ENCODE measurements at places on chromosomes 12 and 14.
A peak's percentile ranks its signal among the peaks of the same experiment; 100 is the strongest.

GRCh38 chr12:4603421-4603820 lies 41.4 kb downstream of the DYRK4 start:
- DNase-seq: no peak

DNA sequence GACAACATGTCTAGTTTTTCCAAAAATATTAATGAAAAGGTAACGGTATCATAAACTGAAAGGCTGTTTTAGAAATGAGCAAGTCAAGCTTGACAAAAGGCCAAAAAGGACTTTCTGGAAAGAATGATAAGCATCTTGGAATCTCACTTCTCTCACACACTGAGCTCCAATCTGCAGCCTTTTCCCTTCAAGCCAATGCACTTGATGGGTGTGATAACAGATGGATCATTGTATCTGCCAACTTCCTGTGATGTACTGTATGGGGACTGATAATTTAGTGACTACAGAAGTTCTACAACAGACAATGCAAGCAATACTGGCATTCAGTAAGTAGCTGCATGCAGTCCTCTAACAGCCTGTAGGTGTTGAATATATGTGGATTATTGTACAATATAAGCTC lies 147.1 kb downstream of the MED13L start:
- no peak for DNase-seq

DNA sequence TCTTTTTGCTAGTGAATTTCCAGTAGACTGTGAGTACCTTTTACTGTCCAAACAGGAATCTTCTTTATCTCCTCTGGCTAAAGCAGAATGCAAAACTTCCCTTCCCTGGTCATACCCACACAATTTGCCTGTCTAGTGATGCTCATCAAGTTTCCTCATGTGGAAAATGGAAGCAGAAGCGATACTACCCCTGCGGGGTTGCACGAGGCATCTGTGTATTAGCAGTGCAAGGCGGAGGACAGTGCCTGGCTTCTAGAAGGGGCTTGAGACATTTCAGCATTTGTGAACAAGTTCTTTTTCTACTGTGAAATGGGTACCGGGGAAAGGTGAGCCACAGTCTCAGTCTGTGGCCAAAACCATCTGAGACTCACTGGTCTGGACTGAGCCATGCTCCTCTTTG lies 340.9 kb downstream of the AACS start:
- no peak for DNase-seq

- DNase-seq: no peak
Observed at GRCh38 chr14:39232554-39233415, 930 bp upstream of the MIA2 start.

DNA sequence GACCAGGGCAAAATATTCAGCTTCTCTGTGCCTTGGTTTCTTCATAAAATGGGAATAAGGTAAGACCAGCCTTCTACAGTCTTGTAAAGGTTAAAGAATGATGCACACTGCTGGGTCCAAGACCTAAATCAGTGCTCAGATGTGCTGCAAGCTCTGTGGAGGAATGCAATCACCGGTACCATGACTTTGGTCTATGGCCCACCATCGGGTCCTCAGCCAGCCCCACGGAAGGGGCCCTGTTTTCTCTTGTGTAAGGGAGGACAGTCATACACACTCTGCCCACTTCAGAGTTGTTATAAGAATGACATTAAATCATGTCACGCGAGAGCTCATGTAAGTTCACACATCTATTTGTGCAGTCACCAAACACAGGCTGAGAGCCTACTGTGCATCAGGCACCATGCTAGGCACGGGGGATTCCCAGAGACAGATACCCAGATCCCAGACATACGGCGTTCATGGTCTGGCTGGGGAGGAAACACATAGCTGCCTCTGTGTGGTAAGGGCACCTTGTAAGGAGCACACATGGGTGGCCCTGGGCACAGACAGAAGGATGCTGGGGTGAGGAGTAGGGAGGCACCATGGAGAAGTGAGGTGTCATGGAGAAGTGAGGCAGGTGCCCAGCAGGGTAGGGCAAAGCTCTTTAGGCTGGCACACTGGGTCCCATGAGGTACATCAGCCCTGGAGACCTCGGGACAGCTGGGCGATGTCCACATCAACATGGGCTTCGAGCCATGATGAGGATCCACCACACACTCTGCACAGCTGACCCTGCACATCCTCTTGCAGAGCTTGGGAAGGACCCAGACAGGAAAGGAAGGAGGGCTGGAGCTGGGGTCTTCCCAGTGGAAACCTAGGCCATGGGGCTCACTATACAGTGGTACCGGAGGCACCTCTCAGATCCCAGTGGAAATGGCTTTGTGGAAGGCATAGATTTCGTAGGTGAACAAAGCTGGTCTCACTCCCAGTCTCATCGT lies 190.4 kb upstream of the DIO3 start:
- DNase-seq: no peak

DNA sequence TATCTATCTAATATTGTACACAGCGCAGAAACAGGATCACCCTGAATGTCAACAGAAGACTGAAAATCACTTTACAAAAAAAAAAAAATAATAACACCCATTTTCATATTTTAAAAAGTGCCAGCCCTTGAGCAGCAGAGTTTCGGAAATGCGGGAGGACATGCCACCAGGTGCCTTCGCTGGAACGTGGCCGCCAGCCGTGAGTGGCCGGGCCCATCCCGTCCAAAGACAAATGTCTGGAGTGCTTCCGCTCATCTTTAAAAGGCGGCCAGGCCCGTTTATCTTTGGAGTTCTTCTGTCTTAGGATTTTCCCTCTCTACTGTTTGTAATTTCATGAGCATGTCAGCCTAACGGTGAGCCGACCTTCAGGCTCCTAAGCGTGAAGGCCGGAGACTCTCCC lies 43.5 kb downstream of the LRTM2 start:
- no peak for DNase-seq

- DNase-seq: no peak
Observed at GRCh38 chr12:11812586-11813437, 163.3 kb downstream of the ETV6 start.

- no peak for DNase-seq
Observed at GRCh38 chr12:109920261-109920780, 20.2 kb downstream of the TCHP start.

GRCh38 chr14:105328070-105328677 lies 13.6 kb downstream of the PACS2 start:
- no peak for DNase-seq

GRCh38 chr14:68890173-68890931 lies 88.8 kb downstream of the ACTN1 start:
- no peak for DNase-seq

GRCh38 chr14:93734086-93734822 lies 54.0 kb downstream of the PRIMA1 start:
- DNase-seq: no peak

- DNase-seq: no peak
Observed at GRCh38 chr12:39905152-39905551, 200.7 kb downstream of the SLC2A13 start.

GRCh38 chr14:81402123-81402495 lies 2.0 kb upstream of the STON2 start:
- DNase-seq: no peak

- no peak for DNase-seq
Observed at GRCh38 chr14:61089126-61089750, 108.2 kb downstream of the SLC38A6 start.

- no peak for DNase-seq
Observed at GRCh38 chr14:64612971-64613666, 63.4 kb downstream of the PPP1R36 start.

DNA sequence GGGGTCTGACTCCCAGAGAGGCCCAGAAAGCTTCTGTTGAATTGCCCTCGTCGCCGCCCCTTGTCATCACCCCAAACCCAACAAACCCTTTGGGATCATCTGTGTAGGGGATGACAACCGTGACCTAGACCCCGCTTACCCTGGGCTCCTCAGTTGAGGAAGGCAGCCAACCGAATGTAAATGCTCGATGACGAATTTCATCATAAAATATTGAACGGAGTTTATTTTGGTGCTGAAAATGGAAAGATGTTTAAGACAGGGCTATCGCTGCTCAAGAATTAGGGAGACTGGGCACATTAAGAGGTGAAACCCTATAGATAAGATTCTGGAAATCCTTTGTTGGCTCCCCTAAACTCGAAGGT lies 512 bp downstream of the ACTR10 start:
- no peak for DNase-seq

- DNase-seq: no peak
Observed at GRCh38 chr14:61290701-61291100, 9.6 kb upstream of the TMEM30B start.

- no peak for DNase-seq
Observed at GRCh38 chr12:124874988-124875802, 11.5 kb upstream of the SCARB1 start.

- DNase-seq: no peak
Observed at GRCh38 chr12:130076752-130077151, 85.5 kb upstream of the FZD10 start.

GRCh38 chr12:27382171-27382795 lies 49.6 kb downstream of the BMAL2 start:
- no peak for DNase-seq

GRCh38 chr14:59254146-59254910 lies 65.9 kb downstream of the DAAM1 start:
- no peak for DNase-seq

- DNase-seq: no peak
Observed at GRCh38 chr12:65122703-65123102, 1.6 kb upstream of the WIF1 start.

GRCh38 chr14:33842299-33842698 lies 108.6 kb downstream of the EGLN3 start:
- no peak for DNase-seq

GRCh38 chr14:104436047-104436591 lies 143.4 kb upstream of the C14orf180 start:
- DNase-seq: no peak

DNA sequence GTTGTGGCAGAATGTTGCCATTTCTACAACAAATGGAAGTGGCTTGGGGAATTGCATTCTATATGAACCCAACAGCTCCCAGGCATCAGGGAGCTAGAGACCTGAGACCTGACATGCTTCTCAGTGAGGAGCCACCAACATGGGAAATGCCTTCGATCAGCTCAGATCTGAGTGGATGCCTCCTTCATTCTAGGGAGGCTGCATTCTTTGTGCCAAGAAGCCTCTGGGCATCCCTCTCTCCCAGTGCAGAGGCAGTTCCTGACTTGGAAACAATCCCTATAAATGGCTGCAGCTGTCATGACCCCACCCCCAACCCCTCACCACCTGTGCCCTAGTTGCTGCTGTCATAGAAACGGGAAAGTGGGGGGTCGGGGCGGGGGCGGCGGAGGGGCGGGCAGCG lies 196.3 kb downstream of the PPM1H start:
- DNase-seq: no peak

- no peak for DNase-seq
Observed at GRCh38 chr14:88535149-88535548, 19.7 kb downstream of the PTPN21 start.

DNA sequence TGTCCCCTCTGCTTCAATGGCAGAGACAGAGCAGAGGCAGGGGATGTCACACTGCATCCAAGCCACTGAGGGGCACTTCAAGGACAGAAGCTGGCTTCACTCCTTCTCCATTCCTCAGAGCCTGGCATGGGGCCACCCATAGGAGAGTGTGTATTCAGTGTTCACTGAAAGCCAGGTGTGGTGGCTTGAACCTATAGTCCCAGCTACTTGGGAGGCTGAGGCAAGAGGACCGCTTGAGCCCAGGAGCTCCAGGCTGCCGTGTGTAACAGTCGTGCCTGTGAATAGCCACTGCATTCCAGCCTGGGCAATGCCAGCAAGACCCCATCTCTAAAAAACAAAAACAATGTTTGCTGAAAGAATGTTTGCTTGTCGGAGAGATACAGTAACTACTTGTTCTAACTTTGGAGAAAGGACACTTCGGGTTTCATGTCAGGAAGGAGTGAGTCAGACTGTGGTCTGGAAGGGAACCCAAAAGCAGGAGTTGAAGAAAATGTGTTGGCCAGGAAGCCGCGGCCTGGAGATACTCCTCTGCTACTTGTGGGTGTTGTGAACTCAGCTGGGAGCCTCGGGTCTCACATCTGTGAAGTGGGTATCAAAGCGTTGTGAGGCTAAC lies 43.4 kb downstream of the ELK3 start:
- peak; percentile 17 for DNase-seq

- no peak for DNase-seq
Observed at GRCh38 chr12:2397356-2398045, 344.7 kb downstream of the CACNA1C start.

- no peak for DNase-seq
Observed at GRCh38 chr12:55060470-55060869, 40.7 kb downstream of the NEUROD4 start.

GRCh38 chr12:71755146-71755892 lies 656 bp downstream of the RAB21 start:
- DNase-seq: peak; percentile 53
